ENCODE measurements at places on chromosomes 7 and 10.

DNA sequence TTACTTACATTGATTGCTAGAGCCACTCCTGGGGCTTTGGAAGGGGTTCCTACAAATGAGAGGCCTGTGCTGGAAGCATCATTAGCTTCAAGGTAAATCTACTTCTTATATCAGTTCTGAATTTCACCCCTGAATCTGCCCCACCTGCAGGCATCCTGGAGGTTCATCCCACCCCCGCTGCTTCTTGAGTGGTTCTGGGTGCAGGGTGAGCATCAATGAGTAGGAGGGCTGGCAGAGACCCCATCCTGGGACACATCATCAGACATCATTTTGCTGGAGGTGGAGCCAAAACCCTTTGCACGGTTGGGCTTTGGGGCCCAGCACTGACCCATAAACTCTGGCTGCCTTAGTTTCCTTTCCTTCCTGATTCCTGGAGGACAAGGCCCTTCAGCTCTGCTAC lies 143.7 kb downstream of the PTPN20 start:
- DNase-seq: no peak

DNA sequence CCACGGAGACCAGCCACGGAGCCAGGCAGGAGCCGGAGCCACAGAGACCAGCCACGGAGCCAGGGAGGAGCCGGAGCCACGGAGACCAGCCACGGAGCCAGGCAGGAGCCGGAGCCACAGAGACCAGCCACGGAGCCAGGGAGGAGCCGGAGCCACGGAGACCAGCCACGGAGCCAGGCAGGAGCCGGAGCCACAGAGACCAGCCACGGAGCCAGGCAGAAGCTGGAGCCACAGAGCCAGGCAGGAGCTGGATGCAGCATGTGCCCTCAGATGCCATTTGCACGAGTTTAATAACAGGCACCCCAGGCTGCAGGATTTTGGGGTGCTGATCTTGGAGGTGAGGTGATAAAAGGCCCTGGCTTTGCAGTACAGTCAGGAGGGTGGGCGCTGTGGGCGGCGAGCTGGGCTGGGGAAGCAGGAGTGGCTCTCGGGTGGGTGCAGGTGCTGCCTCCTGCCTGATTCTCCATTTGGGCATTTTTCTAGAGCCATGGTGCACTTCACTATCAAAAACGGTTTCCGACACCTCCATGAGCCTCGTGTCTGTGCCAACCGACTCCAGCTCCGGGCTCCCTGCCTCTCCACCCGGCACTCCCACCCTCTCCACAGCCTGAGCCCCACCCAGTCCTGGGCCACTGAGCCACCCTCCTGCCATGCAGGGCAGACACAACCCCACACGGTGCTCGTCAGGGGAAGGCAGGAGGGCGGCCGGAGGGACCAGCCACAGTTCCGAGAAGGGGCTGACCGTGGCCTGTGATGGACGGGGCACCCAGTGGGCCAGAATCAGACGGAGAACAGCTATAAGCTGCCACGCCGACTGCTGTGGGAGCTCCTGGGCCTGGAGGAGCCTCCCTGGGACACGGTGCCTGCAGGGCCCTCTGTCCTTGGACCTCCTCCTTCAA lies 40.8 kb upstream of the NKX6-2 start:
- DNase-seq: no peak

DNA sequence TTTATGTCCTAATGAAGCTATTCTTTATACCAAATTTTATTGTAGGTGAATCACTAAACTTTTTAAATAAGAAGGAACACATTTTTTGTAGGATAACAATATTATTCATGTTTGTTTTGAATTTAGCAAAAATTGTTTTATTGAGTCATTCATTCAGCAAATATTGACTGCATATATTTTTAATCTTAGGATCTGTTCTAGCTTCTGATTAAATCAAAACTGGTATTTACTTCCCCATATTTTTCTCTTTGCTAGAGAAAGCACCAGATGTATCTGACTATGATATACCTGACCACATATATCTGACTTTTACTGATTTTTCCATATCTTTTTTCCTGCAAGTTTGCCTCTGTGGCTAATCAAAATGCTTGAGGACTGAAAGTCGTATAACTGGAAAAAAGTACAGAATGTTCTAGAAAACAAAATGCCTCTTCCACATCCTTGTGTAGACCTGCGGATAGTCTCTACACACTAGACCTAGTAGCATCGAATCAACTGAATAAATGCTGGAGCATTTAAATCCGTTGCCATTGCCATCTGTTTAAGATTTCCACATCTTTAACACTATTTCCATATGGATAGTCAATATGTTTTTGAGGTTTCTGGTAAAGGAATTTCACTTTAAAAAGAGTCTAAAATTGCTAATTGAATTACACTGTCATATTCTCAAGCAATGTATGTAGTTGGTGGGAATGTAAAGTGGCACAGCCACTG lies 594.7 kb downstream of the KCNMA1 start:
- no peak for DNase-seq

DNA sequence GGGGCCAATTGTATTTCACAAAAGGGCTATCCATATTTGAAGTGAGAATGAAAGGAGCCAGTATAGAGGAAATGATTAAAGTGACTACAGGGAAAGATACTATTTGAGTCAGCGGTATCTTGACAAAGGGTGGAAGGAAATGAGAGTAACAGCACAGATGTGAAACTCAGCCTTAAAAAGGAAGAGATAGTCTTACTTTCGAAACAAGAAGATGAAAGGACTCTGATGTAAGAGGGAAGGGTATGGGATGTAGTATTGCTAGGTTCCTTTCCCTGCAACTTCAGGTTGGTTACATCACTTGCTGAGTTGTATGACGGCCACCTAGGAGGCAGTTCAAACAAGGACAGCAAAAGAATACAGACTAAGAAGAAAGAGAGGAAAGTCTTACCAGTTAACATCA lies 13.7 kb downstream of the CISD1 start:
- no peak for DNase-seq

GRCh38 chr7:66864294-66864693 lies 56.7 kb upstream of the TMEM248 start:
- DNase-seq: no peak
